ENCODE measurements at places on chromosomes 6 and 20.
A peak's percentile ranks its signal among the peaks of the same experiment; 100 is the strongest.

DNA sequence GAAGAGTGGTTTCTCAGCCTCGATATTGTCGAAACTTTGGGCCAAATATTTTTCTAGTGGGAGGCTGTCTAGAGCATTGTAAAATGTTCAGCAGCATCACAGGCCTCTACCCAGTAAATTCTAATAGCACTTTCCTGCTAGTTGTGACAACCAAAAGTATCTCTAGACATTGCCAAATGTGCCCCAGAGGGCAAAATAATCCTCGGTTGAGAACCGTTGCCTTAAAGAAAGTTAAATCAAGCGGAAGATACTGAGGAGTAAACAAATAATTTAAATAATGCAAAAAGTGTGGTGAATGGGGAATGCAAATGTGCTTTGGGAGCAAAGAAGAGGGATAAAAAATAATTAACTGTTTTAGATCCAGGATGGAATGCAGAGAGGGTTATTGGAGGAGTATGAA lies 106.4 kb upstream of the ASCC3 start:
- DNase-seq: no peak

DNA sequence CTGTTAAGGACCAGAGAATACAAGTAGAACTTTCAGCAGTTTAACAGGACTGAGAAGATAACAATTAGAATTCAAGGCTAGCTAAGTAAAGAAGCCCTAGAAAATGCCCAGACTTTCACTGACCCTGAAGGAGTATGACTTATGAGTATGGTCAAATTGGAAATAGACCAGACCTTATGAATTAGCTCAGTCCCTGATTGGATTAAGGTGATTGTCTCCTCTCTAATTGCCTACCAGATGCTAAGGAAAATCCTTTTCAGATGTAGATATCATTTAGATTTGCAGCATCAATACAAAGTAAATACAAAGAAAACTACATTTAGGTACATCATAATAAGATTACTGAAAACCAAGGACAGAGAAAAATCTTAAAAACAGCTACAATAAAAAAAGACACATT lies 58.9 kb downstream of the CNR1 start:
- DNase-seq: no peak

GRCh38 chr6:32613475-32613874 lies 23.7 kb upstream of the HLA-DQA1 start:
- DNase-seq: no peak

GRCh38 chr6:27592481-27593199 lies 119.7 kb upstream of the ZNF184 start:
- peak; percentile 80 for DNase-seq

- DNase-seq: no peak
Observed at GRCh38 chr6:26172608-26172968, 85.4 kb downstream of the HFE start.

GRCh38 chr6:106608080-106608668 lies 21.1 kb downstream of the RTN4IP1 start:
- peak; percentile 45 for DNase-seq

DNA sequence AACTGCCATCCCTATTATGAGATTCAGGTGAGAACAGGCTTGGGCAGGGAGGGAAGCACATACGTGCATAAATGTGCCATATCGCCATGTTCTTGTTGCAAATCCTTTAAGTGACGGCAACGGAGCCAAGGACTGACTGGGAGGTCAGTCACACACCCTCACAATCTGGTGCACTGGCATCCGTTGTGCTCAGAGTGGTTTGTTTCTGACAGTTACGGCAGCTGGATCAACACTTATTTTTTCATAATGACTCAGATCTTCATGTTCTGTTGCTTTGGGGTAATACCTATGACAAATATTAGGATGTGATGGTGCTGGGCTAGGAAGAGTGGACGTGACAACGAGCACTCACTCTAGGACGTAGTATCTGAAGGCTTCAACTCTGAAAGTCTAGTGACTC lies 56.2 kb upstream of the PREP start:
- peak; percentile 55 for DNase-seq

DNA sequence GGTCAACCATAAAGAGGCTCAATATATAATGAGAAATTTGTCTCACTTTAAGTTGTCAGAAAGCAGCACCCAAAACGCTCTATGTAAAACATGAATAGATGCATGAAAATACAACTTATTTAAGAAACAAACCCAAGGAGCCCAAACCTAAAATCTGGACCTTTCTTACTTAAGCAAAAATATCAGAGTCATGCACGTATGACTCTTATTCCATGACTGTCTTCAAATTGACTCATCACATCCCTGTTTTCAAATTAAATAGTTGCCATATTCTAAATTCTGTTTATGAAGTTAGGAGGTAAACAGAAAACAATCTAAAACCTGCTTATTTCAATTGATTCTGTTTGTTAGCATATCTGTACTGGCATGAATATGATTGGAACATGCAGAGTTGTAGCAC lies 42.1 kb downstream of the ANKRD6 start:
- DNase-seq: no peak

DNA sequence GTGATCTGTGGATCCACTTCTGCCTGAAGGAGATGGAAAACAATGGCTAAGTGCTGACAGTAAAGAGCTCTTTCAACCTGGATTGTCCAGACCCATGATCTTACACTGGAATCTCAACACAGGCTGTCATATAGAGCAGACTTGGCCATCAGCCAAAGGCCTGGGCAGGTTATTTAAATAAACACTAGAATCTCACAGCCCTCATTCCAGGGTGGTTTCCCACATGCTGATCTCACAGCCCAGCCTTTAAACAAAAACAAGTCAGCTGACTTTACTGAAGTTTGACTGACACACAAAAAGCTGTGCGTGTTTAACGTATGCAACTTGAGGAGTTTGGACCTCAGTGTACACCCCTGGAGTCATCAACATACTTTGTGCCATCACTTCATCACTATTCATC lies 28.4 kb downstream of the SYNDIG1 start:
- no peak for DNase-seq

GRCh38 chr6:36662827-36663256 lies 15.7 kb upstream of the CDKN1A start:
- peak; percentile 37 for DNase-seq

DNA sequence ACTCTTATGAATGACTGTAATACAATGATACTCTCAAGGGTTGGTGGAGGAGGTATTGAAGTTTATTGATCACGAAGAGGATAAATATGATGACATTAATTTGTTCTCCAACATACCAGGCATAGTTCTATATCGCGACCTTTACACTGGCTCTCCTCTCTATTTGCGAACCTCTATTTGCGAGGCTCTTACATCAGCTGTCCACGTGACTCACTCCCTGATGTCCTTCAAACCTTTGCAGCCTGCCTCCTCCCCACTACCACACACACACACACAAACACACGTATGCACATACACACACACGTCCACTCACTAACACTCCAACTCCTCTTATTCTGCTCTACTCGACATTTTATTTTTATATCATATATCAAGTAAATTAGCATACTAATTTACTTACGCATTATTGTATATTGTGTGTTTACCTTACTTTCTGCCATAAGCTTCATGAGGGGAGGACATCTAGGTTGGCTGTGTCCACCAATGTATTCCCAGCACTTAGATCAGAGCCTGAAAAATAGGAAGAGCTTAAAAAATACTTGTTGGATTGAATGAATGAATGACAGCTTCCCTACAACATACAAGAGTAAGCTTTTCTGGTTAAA lies 53.3 kb upstream of the TNFRSF21 start:
- no peak for DNase-seq

DNA sequence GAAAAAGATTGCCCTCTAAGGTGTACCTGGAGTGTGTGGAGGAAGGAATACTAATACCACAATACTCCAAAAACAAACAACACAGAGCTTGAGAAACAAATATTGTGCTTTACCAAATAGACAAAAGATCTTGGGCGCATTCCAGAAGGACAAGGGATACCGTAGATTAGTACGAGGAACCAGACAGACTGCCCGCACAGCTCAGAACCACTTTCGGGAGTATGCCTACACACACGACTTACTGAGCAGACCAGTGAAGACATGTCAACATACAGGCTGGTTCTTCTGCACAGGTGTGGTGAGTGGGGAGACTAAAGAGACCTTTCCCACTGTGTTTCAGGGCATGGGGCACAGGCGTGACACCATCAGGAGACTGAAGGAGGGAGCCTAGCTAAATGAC lies 15.8 kb upstream of the FOXQ1 start:
- no peak for DNase-seq

DNA sequence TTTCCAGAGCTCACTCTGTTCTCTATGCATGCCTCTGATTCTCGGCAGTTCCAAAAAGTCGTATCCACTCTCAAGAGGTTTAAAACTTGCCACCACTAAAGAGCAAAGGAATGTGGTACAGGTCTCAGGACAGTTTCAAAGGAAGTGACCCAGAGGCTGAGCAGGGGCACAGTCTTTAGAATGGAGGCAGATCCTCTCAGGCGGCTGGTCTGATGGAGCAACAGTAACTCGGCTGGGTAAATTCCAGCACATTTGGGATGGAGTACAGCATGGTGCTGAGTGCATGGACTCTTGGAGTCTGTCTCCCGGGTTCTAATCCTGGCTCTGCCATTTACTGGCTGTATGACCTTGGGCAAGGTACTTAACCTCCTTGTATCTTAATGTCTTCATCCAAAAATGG lies 88.1 kb upstream of the BACH2 start:
- DNase-seq: no peak

- no peak for DNase-seq
Observed at GRCh38 chr6:17200395-17200794, 80.8 kb upstream of the RBM24 start.

DNA sequence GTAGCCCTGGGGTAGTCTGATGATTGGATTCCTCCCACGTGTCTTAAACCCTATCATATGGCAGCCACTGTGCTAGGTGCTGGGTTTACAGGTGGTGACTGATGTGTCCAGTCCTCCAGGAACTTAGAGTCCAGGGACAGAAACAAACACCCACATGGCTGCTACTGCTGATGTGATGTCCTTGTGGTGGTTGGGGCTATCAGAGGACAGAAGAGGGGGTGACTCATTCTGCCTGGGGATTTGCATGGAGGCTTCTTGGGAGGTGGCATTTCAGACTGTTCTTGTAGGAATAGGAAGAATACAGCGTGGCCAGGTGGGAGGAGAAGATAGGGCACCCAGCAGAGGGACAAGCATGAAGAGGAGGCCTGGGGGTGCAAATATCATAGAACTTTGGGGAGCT lies 9.8 kb downstream of the RAET1G start:
- DNase-seq: no peak

DNA sequence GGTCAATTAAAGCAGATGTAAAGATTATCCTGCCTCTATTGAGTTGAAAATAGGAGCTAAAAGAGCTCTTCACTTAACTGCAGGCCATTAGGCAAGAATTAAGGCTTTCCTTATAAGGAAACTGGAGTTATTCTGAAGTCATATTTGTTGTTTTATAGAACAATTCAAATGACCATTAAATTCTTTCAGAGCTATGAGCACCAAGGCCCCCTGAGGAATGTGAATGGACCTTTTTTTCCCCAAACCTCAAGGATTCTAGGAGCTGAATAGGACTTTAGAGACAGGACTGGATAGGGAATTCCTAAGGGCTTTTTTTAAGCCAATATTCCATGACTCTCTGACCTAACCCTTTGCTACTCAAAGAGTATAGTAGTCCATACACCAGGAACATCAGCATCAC lies 565.7 kb upstream of the BTBD3 start:
- no peak for DNase-seq

GRCh38 chr20:4920131-4920530 lies 81.2 kb downstream of the SLC23A2 start:
- DNase-seq: no peak

- no peak for DNase-seq
Observed at GRCh38 chr20:59565768-59566461, 38.4 kb upstream of the PHACTR3 start.

- DNase-seq: no peak
Observed at GRCh38 chr6:130929036-130929678, 102.0 kb downstream of the SMLR1 start.

Measured in GM20000 (cell line).